ENCODE measurements at places on chromosomes 12 and 14.
A peak's percentile ranks its signal among the peaks of the same experiment; 100 is the strongest.

DNA sequence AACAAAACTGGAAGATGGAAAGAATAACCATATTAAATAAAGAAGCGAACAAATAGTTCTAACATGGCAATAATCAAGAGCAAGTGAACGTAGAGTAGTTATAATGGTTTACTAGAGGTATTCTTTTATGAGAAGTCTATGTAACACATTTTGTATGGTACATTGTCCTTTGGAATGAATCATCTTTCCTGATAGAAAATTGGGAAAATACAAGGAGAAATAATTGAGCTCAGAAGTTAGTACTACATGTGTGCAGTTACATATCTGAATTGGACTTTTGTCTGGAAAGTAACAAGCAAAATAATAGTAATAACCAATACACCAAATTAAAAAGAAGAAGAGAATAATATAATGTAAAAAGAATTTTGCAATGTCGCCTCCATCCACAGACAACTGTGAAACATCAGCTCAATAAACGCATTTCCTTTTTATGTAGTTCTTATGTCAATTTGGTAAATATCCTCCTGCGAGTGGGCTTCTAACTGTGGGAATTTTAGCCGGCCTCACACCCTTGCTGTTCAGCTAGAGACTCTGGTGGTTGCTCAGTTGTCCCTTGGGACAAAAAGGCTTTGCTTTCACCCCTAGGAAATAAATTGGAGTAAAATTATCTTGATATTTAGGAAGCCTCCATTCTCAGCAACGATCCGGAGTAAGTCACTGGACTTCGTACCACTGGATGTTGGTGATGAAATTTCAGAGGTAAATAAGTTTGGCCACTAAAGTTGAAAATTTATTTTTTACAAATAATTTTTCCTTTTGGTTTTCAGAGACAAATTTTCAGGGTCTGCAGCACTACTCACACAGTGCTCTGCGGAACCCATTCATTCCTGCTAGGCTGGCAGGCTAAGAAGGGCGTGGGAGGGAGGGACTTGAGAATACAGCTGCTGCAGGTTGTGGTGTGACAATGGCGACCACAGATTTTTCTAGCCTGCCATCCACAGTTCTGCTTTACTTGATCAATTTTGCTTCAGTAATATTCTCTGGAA lies 1.1 kb upstream of the TUBA1A start:
- no peak for DNase-seq

DNA sequence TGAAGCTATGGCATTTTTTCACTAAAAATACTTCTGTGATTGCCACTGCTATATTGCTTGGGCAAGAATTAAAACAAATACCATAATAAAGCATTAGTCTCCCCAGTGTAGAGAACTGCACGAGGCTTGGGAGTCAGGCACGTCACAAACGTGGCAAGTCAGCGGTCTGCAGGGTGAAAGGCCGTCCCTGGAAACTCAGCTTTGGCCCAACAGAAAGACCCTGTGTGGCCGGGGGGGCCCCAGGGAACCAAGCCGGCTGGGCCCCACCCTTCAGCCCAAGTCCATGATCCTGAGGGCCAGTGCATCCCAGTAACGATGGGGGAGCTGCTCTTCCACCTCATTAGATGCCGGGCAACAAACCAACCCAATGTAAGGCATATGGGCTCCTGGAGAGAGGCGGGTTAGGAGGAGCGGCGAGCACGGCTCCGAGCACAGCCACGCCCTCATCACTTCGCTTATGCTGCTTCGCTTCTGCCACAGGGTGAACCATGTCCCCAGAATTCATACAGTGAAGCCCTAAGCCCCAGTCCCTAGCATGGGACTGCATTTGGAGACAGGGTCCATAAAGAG lies 50.9 kb upstream of the GPR68 start:
- no peak for DNase-seq

- DNase-seq, result no peak
These were observed 108.8 kb upstream of the ARHGAP5 start for GRCh38 chr14:31968107-31968810.

GRCh38 chr12:62971769-62972525 lies 37.0 kb upstream of the PPM1H start:
- DNase-seq, result no peak

GRCh38 chr14:75619548-75619947 lies 41.1 kb downstream of the ERG28 start:
- DNase-seq, result no peak

GRCh38 chr12:65998536-65999530 lies 131.7 kb downstream of the LLPH start:
- DNase-seq, result no peak

DNA sequence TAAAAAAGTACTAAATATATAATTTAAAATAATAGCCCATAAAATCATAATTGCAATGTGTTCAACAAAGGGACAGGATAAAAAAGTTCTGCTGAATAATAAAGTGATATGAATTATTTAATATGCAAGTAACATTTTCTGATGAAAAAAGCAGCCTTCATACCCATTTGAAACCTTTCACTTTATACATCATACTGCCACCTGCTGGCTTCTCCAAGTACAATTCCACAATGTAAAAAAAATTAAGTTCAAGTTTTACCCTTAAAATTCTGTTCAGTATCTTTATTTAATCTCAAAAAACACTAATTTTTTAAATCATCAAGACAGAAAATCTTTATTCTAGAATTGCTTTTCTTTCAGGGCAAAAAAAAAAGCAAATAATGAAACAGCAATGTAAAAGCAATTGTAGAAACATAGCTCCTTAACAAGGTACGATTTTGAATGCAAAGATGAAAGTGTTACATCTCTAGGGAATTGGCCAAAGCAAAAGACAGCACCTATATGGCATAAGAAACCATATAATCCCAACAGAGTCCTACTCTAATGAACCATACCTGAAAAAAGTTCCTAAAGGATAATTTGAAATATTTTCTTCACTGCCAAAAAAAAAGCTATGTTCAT lies 15.0 kb downstream of the MDM1 start:
- DNase-seq, result no peak

DNA sequence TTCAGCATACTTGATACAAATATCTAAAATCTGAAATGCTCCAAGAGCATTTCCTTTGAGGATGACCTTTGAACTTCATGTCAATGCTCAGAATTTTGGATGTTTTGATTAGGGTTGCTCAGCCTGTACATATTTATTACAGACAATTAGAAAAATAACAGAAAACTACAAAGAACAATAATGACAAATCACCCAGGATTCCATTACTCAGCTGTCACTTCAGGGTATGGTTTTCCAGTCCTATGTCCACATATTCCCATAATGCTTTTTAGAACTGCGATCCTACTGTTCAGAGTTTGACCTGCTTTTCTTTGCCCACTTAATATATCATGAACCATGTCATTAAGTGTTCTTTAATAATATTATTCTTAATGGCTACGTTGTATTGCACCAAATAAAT lies 11.4 kb downstream of the DLGAP5 start:
- no peak for DNase-seq

- no peak for DNase-seq
These were observed 28.8 kb downstream of the PROX2 start for GRCh38 chr14:74846968-74847665.

- DNase-seq, result peak; percentile 27
These were observed 118.5 kb downstream of the GLT1D1 start for GRCh38 chr12:128971802-128972201.
